HepG2 (cell line): ENCODE measurements at places on chromosomes 7 and 10. TPM values are rescaled to one million over a fixed set of nuclear protein-coding genes. Genes with fewer than 3 reads are reported as not detected.

DNA sequence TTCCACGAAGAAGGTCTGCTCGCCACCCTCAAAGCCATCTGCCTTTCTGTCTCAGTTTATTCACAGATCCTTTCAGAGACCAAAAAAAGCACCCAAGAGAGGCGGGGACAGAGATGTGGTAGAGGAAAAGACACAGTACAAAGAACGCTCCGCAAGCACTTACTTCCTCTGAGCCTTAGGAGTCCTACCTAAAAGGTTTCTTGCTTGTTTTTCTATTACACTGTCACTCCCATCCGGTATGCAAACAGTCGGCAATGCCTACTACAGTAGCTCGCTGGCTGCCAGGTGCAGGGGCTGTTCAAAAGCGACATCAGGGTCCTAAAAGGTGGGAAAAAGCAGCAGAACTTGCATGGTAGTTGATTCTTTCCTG lies 816 bp downstream of the TECPR1 start:
- no peaks in the 10 kb centered on the region for H3K27me3 ChIP-seq
- peaks cover 31% of the 10 kb centered on the region for H3K4me1 ChIP-seq
- peak overlapping the region; percentile 78 for H3K27ac ChIP-seq
- DNase-seq = no peak
- H3K4me3 ChIP-seq = peak overlapping the region; percentile 66
- no peaks in the 10 kb centered on the region; the same call in 1 of the 2 replicates for H3K36me3 ChIP-seq

DNA sequence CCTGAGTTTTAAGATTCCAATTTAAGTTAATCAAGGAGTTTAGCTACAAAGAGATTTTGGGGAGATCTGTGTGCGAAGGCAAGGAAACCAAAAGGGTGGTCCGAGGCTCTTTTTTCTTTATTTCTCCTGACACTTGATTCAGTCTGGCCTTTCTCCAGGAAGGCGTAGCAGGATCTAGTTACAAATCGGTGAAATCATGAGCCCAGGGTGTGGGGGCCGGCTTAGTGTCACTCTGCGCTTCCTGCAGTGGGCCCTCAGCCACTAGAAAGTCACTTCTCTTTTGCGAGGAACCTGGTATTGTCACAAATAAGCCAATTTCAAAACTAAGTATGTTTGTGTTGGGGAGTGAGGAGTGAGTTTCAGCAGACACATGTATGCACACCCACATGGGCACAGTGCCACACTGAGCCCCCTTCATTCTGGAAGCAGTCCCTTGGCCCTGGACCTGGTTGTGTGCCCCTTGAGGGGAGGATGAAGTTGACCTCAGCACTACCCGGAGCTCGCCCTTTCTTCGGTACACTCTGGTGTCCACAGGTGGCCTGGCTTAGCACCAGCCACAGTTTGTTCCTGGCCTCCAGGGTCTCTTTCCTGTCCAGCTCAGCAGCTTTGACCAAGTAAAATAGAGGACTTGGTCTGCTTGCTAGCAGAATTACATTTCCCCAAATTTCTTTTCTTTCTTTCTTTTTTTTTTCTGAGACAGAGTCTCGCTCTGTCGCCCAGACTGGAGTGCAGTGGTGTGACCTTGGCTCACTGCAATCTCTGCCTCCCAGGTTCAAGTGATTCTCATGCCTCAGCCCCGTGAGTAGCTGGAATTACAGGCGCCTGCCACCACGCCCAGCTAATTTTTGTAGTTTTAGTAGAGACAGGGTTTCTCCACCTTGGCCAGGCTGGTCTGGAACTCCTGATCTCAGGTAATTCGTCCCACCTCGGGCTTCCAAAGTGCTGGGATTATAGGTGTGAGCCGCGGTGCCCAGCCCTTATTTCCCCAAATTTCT lies 84.0 kb upstream of the BTBD16 start:
- H3K27me3 ChIP-seq = no peaks in the 10 kb centered on the region
- no peak overlapping the region for H3K4me3 ChIP-seq
- H3K4me1 ChIP-seq = peaks cover 21% of the 10 kb centered on the region

The ADRA2A gene
- not detected in 2 replicates for total RNA-seq

- H3K4me3 ChIP-seq = no peak overlapping the region
- no peaks in the 10 kb centered on the region for H3K36me3 ChIP-seq
- DNase-seq = no peak
- H3K27me3 ChIP-seq = peaks cover 9% of the 10 kb centered on the region
- no peak overlapping the region for H3K27ac ChIP-seq
Measured at GRCh38 chr10:13421382-13421917, 73.4 kb upstream of the SEPHS1 start.

- no peak overlapping the region for H3K4me3 ChIP-seq
- no peak for DNase-seq
- H3K27me3 ChIP-seq = no peaks in the 10 kb centered on the region
- peaks cover 6% of the 10 kb centered on the region for H3K36me3 ChIP-seq
- H3K4me1 ChIP-seq = no peaks in the 10 kb centered on the region
Measured at GRCh38 chr7:132969520-132969919, 112.4 kb downstream of the CHCHD3 start.
